ENCODE measurements at places on chromosomes 2 and 18.

- no peak for DNase-seq
Measured at GRCh38 chr2:85861180-85861579, 27.6 kb downstream of the ST3GAL5 start.

GRCh38 chr2:238864207-238865014, 16.5 kb downstream of the TWIST2 start:
- DNase-seq = peak; percentile 66

DNA sequence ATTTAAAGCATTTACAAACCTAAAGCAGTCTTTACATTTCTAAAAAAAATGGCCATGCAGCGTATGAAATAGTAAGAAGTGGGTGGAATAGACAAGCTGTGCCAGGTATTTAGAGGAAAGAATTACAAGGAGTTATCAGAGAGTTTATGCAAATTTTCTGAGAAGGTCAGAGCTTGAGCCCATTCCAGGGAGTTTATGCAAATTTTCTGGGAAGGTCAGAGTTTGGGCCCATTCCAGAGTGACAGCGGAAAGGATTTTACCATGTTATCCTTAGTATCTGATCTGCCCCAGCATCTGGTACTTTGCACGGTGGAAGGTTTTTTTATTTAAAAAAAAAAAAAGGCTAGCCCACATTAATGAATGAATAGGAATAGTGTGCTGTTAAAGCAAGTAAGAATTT, 1.4 kb upstream of the DOK6 start:
- DNase-seq = no peak

GRCh38 chr18:7737550-7737949, 170.4 kb downstream of the PTPRM start:
- no peak for DNase-seq

DNA sequence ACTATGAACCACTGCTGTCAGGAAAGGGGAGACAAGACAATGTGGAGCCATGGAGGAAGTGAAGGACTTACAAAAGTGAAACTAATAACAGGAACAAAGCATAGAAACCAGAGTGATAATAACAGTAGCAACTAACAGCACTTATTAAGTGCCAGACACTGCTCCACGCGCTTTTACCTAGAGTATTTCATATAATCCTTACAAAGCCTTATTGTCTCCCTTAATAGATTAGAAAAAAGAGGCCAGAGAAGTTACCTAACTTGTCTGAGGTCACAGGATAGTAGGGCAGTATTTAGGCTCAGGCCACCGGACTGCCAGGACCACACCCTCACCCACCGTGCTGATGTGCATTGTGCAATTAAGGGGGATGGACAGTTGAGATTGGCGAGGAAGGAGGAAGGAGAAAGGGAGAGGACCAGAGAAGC, 98.6 kb upstream of the NFU1 start:
- DNase-seq = no peak

- no peak for DNase-seq
Measured at GRCh38 chr2:149828520-149829210, 241.1 kb upstream of the MMADHC start.

DNA sequence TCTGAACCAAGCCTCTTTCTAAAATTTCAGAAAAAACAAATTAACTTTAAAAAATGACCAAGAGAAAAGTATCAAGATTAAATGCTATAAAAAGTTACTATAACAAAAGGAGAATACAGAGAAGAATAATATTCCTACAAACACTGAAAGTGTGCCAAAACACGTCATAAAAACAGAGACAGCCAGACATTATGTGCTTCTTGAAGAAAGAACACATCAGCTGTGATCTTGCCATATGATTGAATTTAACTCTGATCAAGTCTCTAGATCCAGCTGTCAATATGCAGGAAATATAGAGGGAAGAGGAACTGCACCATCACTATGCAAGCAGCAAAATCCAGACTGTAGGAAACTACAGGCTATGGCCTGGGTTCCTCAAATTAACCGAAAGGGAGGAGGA, 33.7 kb upstream of the COL5A2 start:
- DNase-seq = no peak

DNA sequence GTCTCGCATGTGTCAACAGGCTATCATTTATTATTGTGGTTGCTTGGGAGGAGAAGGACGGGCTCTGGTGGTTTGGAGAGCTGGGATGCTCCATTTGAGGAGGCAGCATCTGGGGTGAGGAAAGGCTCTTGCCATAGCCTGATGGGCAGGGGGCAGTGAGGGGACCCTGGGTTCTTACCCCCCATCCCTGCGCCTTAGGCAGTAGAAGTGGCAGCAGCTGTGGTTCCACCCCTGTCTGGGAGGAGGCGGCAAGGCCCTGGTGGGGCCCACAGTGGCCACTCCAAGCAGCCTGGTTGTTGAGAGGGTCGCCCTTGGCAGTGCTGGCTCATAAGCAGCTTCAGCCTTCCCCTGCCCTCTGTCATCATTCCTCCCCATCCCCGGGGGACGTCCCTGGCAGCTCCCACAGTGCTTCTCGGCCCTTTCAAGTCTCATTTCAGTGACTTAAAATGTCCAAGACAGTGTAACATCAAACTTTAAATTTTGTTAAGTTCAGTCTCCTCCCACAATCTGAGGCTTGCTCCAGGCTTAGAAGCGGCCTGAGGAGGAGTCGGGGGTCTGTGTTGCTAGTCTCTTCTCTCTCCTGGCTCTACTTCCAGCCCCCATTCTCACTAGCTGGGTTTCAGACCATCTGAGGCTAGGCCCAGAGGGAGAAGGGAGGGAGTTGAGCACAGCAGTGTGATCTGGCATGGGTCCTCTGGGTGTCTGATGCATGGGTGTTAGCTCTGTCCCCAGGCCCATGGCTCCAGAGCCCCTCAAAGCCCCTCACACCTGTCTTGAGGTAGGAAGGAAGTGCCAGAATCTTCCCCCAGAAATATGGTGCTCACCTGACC, 34.9 kb upstream of the PTPN4 start:
- DNase-seq = no peak

DNA sequence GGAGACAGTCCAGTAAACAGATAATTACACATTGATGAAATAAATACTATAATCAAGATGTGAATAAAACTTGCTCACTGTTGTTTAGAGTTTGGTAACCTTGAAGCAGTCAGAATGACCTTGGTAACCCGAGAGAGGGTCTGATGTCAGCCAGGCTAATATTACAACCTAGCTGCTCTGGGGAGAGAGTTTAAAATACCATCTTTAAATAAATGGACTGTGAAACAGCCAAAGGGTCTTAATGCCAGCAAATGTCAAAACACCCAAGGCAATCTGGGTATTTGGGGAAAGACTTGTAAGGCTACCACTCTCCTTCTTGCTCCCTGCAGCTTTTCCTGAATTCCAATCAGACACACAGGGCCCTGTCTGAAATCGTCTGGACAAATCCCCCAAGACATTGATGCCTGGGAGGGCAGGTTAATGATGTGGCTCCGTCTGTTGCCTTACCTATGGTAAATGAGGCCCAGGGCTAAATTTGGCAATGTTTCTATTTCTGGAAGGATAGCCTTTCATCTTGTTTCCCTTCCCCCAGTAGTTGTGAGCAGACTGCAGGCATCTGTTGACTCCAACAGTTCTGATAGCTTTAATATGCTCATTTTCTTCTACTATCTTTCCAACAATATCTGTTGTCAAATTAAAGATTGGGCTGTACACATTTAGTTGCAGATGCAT, 43.0 kb upstream of the ITGB6 start:
- DNase-seq = no peak

- no peak for DNase-seq
Measured at GRCh38 chr2:126857502-126857901, 41.2 kb upstream of the TEX51 start.

GRCh38 chr2:98654699-98655495, 46.5 kb downstream of the UNC50 start:
- no peak for DNase-seq

DNA sequence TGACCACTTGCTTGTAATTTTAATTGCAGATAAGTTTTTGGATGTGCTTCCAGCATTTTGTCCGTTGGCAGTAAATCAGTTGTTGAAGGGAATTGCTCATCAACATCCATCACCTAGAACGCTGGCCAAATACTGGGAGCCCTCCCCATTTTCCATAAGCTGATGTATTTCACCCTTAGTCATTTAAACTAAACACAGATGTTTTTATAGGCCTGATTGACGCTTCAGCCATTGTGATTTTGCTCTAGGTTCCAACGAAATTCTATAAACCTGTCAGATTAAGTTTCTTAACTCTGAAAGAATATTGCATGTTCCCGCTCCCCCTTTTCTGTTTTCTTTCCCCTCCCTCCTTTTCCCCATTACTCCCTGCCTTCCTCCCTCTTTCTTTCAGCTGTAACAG, 1.0 kb upstream of the RPRM start:
- DNase-seq = no peak

DNA sequence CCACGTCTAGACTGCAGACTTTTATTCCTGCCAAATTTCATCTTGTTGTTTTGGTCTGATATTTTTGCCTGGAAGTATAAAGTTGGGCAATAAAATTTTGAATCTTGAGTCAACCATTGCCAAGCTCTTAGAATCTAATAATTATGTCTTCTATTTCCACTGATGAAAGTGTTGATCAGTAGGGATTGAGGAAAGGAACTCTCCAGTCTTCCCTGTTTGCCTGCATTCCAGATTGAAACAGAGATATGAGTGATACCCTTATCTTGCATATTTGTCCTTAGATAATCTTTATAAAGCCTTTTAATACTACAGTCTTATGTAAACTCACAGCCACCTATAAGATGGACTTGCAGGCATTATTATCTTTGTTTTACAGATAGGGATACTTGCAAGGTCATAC, 45.5 kb upstream of the UBE2E3 start:
- no peak for DNase-seq

- no peak for DNase-seq
Measured at GRCh38 chr2:77008853-77009252, 513.3 kb downstream of the LRRTM4 start.

DNA sequence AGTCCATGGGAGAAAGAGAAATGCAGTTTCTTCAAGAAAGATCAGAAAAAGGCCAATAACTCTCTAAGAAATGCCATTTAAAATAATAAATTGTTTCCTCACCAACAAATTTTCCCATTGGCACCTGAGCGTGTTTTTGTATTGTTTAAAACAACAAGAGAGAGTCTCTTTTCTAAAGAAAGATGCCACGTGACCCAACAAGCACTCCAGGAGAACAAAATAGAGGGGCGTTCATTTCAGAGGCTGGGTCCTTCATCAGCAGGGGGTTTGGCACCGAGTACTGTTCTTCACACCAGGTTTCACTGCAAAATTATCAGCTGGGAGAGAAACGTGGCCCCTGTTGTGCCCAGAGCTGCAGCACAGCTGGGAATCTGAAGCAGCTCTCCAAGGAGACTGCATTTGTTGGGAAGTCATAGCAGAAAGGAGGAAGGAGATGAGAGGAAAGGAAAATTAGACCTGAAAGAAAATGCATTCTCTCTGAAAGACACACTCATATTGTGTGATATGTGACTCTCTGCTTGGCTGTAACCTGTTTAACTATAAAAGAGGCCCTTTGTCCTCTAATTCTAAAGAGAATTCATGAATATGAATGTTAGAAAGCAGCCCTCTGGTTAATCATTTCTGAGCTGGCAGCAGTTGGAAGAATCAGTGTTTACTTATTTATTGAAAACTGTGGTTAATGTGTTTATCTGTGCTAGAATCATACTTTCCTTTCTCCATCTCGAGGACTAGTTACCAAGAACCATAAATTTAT, 205.3 kb upstream of the CDH20 start:
- no peak for DNase-seq

GRCh38 chr2:208493186-208493585, 86.6 kb downstream of the PTH2R start:
- DNase-seq = no peak

- peak; percentile 22 for DNase-seq
Measured at GRCh38 chr2:24820598-24821432, 27.6 kb downstream of the CENPO start.

DNA sequence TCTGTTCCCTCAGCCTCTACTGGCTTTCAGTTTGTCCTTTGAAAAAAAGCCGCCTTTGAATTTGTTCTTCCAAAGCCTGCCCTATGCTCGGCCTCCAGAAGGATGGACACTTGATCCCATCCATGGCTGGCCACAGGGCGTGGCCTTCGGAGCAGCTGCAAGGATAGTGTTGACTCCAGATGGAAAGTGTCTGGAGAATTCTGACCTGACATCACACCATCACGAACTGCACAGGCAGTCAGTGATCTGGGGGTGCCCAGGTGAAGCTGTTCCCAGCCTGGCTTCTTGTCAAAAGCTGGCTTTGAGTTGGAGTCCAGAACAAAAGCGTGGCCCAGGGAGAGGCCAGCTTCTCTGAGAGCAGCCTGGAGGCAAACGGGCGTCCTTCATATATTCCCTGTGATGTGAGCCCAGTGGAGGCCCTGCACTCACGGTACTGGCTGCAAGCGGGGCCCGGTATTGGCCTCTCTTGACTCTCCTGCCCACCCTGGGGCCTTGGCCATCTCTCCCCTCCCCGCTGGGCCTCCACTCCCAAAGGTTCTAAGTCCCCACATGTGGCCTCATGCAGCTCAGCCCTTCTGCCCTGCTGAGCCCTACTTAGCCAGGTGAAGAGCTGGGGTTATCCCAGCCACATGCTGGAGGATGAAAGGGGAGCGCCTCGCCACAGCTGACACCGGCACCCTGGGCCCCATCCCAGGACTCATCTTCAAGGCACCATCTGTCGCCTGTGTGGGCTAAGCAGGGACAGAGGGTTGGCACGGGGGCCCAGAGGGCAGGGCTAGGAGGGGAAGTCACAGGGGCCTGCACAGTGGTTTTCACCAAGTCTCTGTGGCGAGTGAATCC, 20.4 kb upstream of the ATOH8 start:
- no peak for DNase-seq

- DNase-seq = no peak
Measured at GRCh38 chr18:49023271-49023937, 72.6 kb upstream of the SMAD7 start.

DNA sequence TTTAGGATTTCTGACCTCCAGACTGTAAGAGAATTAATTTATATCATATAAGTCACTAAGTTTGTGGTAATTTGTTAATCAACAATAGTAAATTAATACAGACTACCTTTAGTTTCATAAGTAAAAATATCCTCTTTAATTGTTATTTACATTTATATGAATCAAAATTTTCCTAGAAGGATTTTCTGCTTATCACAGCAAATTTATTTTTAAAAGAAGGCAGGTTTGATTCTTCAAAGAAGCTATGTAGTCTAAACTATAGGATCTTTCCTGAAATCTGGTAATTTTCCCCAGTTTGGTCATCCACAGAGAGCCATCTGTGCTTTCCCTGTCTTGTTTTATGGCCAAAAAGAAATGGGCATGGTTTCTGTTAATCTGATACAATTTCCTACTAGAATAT, 13.1 kb upstream of the VRK2 start:
- no peak for DNase-seq

- DNase-seq = no peak
Measured at GRCh38 chr2:159961037-159961436, 101.4 kb downstream of the PLA2R1 start.

DNA sequence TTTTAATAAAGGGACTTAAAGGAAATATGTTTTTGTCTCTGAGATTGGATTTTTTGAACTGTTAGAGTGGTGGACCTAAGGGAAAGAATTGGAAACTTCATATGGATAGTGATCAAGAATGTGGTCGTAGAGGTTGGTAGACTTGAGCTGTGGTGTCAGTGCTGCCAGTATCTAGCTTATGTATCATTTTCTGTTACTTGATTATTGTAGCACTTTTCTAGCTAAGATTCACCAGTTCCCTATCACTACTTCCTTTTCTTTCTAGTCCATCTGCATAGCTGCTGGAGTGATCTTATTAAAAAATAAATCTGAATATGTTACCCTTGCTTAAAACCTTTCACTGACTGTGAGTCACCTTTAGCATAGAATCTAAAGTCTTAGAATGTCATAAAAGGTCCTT, 6.0 kb downstream of the ACVR2A start:
- DNase-seq = no peak

GRCh38 chr2:39434233-39434897, 2.7 kb downstream of the MAP4K3 start:
- DNase-seq = no peak

GRCh38 chr18:27104743-27105142, 80.4 kb downstream of the CHST9 start:
- DNase-seq = no peak

Data from activated T-cell treated with anti-CD3 and anti-CD28 coated beads, Interleukin-2, amount 50 U/mL, for 48 hours (primary cell).